ENCODE measurements at places on chromosomes 2 and 18.

DNA sequence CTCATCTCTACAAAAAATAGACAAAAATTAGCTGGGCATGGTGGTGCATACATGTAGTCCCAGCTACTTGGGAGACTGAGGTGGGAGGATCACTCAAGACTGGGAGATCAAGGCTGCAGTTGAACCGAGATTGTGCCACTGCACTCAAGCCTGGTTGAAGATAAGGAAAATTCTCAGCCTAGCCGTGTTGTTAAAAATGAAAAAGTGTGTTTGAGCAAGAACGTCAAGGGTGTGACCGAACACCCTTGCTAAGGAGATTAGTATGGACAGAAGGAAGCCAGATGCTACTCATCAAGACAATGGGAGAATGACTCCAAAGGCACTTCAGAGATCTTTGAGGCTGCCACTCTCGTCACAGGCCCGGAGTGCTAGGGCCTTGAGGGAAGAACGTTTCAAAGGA, 70.0 kb upstream of the NDUFV2 start:
- no peak for DNase-seq

- DNase-seq = no peak
Measured at GRCh38 chr2:239411117-239411516, 10.3 kb upstream of the HDAC4 start.

GRCh38 chr2:172552547-172553291, 3.2 kb upstream of the PDK1 start:
- DNase-seq = peak; percentile 76

DNA sequence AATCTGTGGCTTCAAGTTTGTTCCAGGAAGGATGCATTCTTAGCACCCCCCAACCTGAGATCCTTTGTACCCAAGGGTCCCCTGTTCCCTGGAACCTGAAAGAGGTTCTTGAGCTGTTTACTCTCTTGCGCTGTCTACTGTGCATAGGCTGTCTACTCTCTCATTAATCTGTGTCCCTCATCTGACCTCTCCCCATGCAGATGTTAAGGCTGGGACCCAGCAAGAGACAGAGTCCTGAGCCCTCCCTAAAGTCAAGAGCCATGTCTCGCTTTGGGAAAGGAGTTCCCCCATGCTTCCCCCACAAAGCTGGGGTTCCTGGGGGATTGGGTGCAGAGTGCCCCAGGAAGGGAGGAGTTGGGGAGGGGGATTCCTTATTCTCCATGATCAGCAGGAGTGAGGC, 312.9 kb downstream of the CYP26B1 start:
- no peak for DNase-seq

- no peak for DNase-seq
Measured at GRCh38 chr18:57635003-57635822, 13.6 kb upstream of the NARS1 start.

Measured in RKO (cell line).